B cell (primary cell): ENCODE measurements at places on chromosomes 13 and 19. TPM values are rescaled to one million over a fixed set of nuclear protein-coding genes. Genes with fewer than 3 reads are reported as not detected.

DIRAS1 gene
- total RNA-seq = 22.0 and 23.7 TPM in 2 replicates

TSSK6 gene
- total RNA-seq = 6.3 and 8.9 TPM in 2 replicates

TMEM143 gene
- 30.0 and 34.5 TPM in 2 replicates for total RNA-seq

THSD8 gene
- 2.1 TPM in 1 of 2 replicates, not detected in the other for total RNA-seq

PROZ gene
- total RNA-seq = not detected in 2 replicates

GRCh38 chr13:74574964-74575728 is 440.9 kb upstream of the KLF12 start:
- H3K27ac ChIP-seq = no peak overlapping the region
- DNase-seq = no peak
- no peaks in the 10 kb centered on the region for H3K36me3 ChIP-seq
- peaks cover 11% of the 10 kb centered on the region for H3K4me1 ChIP-seq
- peaks cover 22% of the 10 kb centered on the region for H3K27me3 ChIP-seq

DNA sequence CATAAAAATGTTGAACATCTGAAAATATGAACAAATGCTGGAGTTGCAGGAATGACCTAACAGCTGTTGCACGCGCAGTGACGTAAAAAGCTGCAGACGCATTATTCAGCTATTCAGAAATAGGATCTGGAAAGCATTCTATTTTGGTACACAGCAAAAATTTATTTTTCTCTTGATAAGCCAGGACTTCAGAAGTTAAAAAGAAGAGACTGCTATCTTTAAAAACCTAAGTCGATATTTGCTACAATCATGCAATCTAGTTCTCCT is 36.9 kb upstream of the STARD13 start:
- no peak for DNase-seq
- no peak overlapping the region for H3K27ac ChIP-seq
- no peaks in the 10 kb centered on the region for H3K27me3 ChIP-seq
- no peaks in the 10 kb centered on the region for H3K4me1 ChIP-seq
- H3K36me3 ChIP-seq = no peaks in the 10 kb centered on the region

- H3K27me3 ChIP-seq = no peaks in the 10 kb centered on the region
- no peaks in the 10 kb centered on the region for H3K4me1 ChIP-seq
- H3K36me3 ChIP-seq = no peaks in the 10 kb centered on the region
- H3K4me3 ChIP-seq = no peak overlapping the region
Measured at GRCh38 chr13:31929031-31929770, 102.4 kb upstream of the FRY start.

DNA sequence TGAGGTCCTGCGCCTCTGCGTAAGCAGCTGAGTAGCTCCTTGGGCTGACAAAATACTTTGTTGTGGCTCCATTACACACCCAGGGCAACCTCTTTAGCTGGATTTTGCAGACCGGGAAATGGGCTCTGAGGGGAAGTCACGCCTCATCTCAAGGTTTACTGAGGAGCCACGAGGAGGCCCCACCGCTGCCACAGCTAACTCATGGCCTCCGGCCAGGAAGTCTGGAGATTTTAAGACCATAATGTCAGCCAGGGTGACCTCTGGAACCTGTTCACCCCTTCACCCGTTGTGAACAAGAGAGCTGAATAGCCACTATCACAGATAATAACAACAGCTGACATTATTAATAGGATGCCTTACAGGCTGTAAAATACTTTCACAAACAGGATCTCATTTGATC is 351.3 kb upstream of the TMTC4 start:
- no peak overlapping the region for H3K27ac ChIP-seq
- no peaks in the 10 kb centered on the region for H3K36me3 ChIP-seq
- DNase-seq = no peak

- H3K4me3 ChIP-seq = peak overlapping the region; percentile 92
- no peaks in the 10 kb centered on the region for H3K27me3 ChIP-seq
- peak overlapping the region; percentile 97 for H3K27ac ChIP-seq
Measured at GRCh38 chr19:12733369-12734214, 892 bp downstream of the TRIR start.

- H3K27me3 ChIP-seq = no peaks in the 10 kb centered on the region
- no peak overlapping the region for H3K4me3 ChIP-seq
- H3K4me1 ChIP-seq = no peaks in the 10 kb centered on the region
- DNase-seq = no peak
Measured at GRCh38 chr13:47327861-47328260, 431.0 kb upstream of the HTR2A start.

GRCh38 chr19:10118960-10119359 is 739 bp downstream of the EIF3G start:
- no peak overlapping the region for H3K4me3 ChIP-seq
- H3K27ac ChIP-seq = peak overlapping the region; percentile 62
- peaks cover 19% of the 10 kb centered on the region for H3K4me1 ChIP-seq
- DNase-seq = peak; percentile 35
- peaks cover 35% of the 10 kb centered on the region for H3K36me3 ChIP-seq
- no peaks in the 10 kb centered on the region for H3K27me3 ChIP-seq

- no peak for DNase-seq
- H3K27me3 ChIP-seq = no peaks in the 10 kb centered on the region
- H3K36me3 ChIP-seq = no peaks in the 10 kb centered on the region
- H3K4me1 ChIP-seq = peaks cover 48% of the 10 kb centered on the region
- no peak overlapping the region for H3K4me3 ChIP-seq
- no peak overlapping the region for H3K27ac ChIP-seq
Measured at GRCh38 chr19:44723299-44723951, 24.5 kb downstream of the CEACAM16 start.

DNA sequence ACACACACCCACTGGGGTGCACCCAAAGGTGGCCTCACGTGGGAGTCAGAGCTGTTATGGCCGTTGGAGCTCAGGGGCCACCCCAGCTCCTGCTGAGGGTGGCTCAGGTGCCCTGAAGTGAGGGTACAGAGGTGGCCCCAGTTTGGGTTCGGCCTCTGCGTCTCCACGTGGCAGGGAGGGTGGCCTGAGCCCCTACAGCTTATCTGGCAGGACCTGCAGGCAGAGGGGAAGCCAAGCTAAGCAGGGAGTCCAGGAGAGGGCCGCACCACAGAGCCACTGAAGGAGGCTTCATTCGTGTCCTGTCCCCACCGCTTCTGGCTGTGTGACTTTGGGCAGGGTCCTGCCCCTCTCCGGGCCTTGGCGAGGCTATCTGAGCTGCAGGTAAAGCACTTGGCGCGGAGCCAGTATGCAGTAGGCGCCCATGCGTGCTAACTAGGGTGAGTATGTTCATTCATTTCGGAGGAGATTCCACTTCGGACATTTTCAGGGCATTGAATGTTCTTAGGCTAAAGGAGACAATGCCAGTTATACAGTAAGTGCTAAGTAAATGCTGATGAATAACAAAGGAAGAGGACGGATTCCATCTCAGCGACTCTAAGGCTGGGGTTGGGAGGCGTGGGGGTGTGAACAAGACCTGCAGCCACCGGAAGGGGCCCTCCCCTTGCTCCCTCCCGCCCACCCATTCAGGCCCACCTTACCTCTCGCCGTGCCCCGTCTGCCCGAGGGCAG is 4.9 kb downstream of the REX1BD start:
- DNase-seq = no peak
- H3K27me3 ChIP-seq = no peaks in the 10 kb centered on the region
- H3K4me3 ChIP-seq = no peak overlapping the region
- peaks cover 6% of the 10 kb centered on the region for H3K36me3 ChIP-seq
- no peak overlapping the region for H3K27ac ChIP-seq

- no peaks in the 10 kb centered on the region for H3K4me1 ChIP-seq
- no peak for DNase-seq
- H3K4me3 ChIP-seq = no peak overlapping the region
- H3K36me3 ChIP-seq = no peaks in the 10 kb centered on the region
Measured at GRCh38 chr13:35940734-35941133, 190.4 kb downstream of the DCLK1 start.

DNA sequence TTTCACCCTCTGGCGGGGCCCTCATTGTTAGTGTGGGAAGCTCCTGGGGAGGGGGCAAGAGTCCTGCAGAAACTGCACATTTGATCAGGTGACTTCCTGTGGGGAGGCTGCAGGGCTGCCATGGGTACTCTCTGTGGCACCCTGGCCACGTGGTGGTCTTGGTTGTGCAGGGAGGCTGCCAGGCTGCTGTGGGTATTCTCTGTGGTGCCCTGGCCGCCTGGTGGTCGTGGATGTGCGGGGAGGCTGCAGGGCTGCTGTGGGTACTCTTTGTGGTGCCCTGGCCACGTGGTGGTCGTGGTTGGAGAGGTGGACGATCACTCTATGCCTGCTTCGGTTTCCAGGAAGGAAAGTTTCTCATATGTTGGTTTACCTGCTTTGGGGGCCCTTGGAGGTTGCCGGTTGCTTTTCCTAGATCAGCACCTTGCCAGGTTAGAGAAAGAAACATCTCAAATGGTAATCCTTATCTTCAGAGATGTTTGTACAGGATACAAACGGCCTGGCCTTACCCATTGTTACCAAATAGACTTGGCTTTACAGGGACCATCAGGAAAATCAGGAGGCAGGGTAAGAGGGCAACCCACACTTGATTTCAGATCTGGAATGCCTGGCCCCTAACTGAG is 22.9 kb downstream of the TEX29 start:
- H3K4me1 ChIP-seq = no peaks in the 10 kb centered on the region
- no peak overlapping the region for H3K27ac ChIP-seq
- no peaks in the 10 kb centered on the region for H3K27me3 ChIP-seq
- no peaks in the 10 kb centered on the region for H3K36me3 ChIP-seq
- H3K4me3 ChIP-seq = no peak overlapping the region

- peaks cover 20% of the 10 kb centered on the region for H3K4me1 ChIP-seq
- no peak overlapping the region for H3K4me3 ChIP-seq
- peaks cover 8% of the 10 kb centered on the region for H3K27me3 ChIP-seq
- DNase-seq = peak; percentile 54
- no peak overlapping the region for H3K27ac ChIP-seq
- no peaks in the 10 kb centered on the region for H3K36me3 ChIP-seq
Measured at GRCh38 chr13:110920038-110920437, 5.2 kb upstream of the ANKRD10 start.

DNA sequence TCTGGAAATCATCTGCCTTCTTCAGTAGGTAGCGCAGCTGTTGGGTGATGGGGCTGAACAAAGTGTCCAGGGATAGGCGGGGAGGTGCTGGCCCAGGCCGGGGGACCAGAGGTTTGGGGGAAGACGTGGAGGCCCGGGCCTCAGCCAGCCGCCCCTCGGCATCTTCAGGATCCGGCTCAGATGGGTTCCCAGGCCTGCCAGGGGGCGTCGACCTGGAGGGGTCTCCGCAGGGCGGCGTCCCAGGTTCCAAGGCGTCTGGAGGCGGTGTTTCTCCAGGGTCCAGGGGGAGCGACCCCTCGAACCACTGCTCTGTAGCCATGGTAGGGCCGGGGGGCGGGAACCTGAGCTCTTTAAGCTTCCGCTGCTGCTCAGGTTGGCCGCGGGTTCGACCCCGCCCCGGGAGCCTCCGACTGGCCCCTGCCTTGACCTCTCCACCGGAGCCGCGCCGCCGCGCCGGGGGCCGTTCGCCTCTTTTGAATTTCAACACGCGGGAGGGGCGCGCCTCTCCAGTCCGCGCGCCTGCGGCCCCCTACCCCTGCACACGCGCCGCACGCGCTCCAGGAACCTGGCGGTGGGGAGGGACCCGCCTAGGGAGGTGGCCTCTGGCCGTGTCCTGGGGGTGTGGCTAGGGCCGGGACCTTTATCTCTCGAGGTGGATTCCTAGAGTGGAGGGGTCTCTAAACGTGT is at the start of gene C19orf67:
C19orf67 (minus strand) TSS at position 475 of the 687 bp plus-strand sequence; CDS start at position 319, 156 bp downstream.
- no peak within 1 kb of the TSS for H3K4me3 ChIP-seq
- H3K36me3 ChIP-seq = no peaks in the 10 kb centered on the region
- DNase-seq = no peak
- no peaks in the 10 kb centered on the region for H3K27me3 ChIP-seq
- H3K4me1 ChIP-seq = peaks cover 18% of the 10 kb centered on the region

DNA sequence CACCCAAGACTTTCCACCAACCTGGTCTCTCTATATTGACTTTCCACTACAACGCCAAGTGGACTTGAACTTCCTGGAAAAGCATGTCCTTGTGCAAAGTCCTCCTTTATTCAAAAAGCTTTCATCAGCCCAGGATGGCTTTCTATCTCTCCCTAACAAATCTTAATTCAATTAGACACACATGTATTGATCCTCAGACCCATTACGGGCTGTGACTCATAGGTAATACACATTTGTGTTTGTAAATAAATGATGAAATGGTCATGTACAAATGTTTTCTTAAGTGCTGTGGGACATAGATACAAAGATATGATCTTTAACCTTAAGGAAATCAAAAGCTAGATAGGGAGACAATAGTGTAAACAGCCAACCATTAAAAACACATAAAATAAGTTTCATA is 1189.7 kb downstream of the EFNB2 start:
- H3K27ac ChIP-seq = no peak overlapping the region
- H3K4me3 ChIP-seq = no peak overlapping the region
- H3K27me3 ChIP-seq = no peaks in the 10 kb centered on the region
- H3K36me3 ChIP-seq = no peaks in the 10 kb centered on the region
- H3K4me1 ChIP-seq = no peaks in the 10 kb centered on the region

DNA sequence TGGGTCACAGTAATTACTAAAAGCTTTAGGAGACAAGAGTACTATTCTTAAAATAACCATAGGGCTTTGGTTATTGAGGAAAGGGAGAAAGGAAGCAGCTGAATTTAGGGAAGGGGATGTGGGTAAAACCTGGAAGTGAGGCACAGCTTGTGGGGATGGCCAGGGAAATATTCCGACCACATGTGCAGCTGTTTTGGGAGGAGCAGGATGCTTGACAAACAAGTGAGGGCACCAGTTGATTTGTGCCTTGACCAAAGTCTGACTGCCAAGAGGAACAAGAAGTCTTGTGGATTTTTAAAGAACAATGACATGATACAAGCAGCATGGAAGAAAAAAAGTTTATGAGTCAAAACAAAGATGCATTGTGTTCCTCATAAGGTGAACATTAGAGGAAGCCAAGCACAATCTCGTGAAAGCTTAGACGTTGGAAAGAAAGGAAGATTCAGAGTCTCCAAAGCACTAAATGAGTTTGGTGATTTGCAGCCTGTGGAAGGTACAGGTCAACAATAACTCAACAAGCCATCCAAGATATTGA is 108.5 kb upstream of the GPC6 start:
- DNase-seq = no peak
- no peaks in the 10 kb centered on the region for H3K36me3 ChIP-seq
- H3K4me1 ChIP-seq = no peaks in the 10 kb centered on the region
- no peaks in the 10 kb centered on the region for H3K27me3 ChIP-seq

DNA sequence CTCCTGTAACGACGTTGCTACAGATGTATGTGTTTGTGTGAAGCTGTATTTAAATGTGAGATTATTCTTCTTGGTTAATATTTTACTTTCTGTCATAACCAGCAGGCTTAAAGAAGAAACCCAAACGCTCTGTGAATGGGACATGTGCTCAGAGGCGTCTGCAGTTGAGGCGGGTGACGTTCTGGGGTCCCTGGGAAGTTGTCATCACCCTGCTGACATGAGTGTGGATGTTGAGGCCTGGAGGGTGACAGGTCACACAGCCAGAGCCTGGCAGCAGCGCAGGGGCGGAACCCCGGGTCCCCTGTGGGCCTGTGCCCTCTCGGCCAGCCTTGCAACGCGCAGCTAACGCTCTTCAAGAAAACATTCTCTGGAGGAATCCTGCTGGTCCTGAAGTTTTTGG is 16.6 kb downstream of the RASA3 start:
- H3K36me3 ChIP-seq = peaks cover 24% of the 10 kb centered on the region
- H3K27me3 ChIP-seq = no peaks in the 10 kb centered on the region
- H3K4me3 ChIP-seq = no peak overlapping the region

DNA sequence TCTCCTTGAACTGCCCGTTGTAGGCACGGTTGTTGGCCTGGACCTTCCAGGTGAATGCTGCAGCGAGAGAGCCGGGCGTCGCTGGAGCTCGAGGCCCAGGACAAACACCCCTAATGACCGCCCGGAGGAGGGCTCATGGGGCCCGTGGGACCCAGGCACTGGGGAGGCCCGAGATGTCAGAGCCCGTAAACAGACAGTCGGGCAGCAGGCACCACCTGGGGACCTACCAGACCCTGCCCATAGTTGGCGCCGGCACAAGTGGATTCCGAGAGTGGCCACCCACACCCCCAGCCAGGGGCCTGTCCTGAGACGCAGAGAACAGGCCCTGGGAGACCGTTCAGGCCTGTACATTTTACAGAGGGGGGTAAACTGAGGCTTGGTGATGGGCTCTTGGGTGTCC is 2.4 kb downstream of the ATP8B3 start:
- DNase-seq = no peak
- H3K4me3 ChIP-seq = no peak overlapping the region
- no peaks in the 10 kb centered on the region for H3K36me3 ChIP-seq
- H3K27ac ChIP-seq = no peak overlapping the region
- no peaks in the 10 kb centered on the region for H3K27me3 ChIP-seq
- H3K4me1 ChIP-seq = peaks cover 9% of the 10 kb centered on the region
